ENCODE measurements at places on chromosomes 3 and 15.

DNA sequence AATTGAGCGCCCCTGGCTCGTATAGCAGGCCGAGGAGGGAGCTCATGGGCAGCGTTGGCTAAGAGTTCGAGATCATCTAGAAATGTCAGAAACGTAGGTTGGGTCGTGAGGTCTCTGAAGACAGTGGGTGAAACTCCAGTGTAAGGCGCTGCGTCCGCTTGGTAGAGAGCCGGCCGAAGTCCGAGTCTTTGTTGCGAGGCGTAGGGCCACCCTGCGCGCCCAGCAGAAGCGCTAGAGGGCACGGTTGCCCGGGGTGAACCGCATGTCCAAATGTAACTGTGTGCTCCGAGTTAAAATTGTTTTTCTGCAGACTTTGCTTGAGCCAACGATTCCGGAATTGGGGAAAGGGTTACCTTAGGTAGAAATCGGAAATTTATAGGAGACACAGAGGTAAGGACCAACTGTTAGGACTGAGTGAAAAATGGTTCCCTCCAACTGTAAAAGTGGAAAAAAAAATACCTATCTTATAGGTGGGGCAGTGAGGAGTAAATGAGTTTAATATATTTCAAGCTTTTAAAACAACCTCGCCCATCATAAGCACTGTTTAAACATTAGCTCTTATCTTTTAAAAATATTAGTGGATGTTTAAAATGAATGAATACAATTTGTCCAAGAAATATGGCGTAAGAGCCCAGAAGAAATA, 993 bp upstream of the SIAH2 start:
- H3K27me3 ChIP-seq: no peaks in the 10 kb centered on the region
- H3K36me3 ChIP-seq: no peaks in the 10 kb centered on the region
- peak overlapping the region; percentile 91 for H3K4me3 ChIP-seq
- peak overlapping the region; percentile 99 for H3K27ac ChIP-seq
- H3K4me1 ChIP-seq: peaks cover 4% of the 10 kb centered on the region
- DNase-seq: peak; percentile 66

GRCh38 chr3:72448858-72449257, 399.4 kb downstream of the SHQ1 start:
- H3K4me3 ChIP-seq: no peak overlapping the region
- H3K4me1 ChIP-seq: peaks cover 3% of the 10 kb centered on the region
- H3K27me3 ChIP-seq: no peaks in the 10 kb centered on the region

GRCh38 chr3:51657234-51657633, 13.8 kb upstream of the TEX264 start:
- no peak overlapping the region for H3K27ac ChIP-seq
- H3K4me1 ChIP-seq: no peaks in the 10 kb centered on the region
- DNase-seq: no peak
- no peak overlapping the region for H3K4me3 ChIP-seq
- no peaks in the 10 kb centered on the region for H3K36me3 ChIP-seq

GRCh38 chr15:59230531-59231055, 23.9 kb downstream of the LDHAL6B start:
- no peaks in the 10 kb centered on the region for H3K4me1 ChIP-seq
- H3K27ac ChIP-seq: peak overlapping the region; percentile 47
- H3K36me3 ChIP-seq: no peaks in the 10 kb centered on the region

- H3K4me3 ChIP-seq: no peak overlapping the region
- H3K27ac ChIP-seq: no peak overlapping the region
- no peaks in the 10 kb centered on the region for H3K36me3 ChIP-seq
- DNase-seq: no peak
- no peaks in the 10 kb centered on the region for H3K4me1 ChIP-seq
Observed at GRCh38 chr3:73036694-73037591, 24.5 kb upstream of the EBLN2 start.

GRCh38 chr3:47874913-47875312, 72.0 kb downstream of the DHX30 start:
- H3K4me3 ChIP-seq: no peak overlapping the region
- no peaks in the 10 kb centered on the region for H3K27me3 ChIP-seq
- H3K27ac ChIP-seq: no peak overlapping the region
- DNase-seq: no peak
- H3K36me3 ChIP-seq: no peaks in the 10 kb centered on the region

DNA sequence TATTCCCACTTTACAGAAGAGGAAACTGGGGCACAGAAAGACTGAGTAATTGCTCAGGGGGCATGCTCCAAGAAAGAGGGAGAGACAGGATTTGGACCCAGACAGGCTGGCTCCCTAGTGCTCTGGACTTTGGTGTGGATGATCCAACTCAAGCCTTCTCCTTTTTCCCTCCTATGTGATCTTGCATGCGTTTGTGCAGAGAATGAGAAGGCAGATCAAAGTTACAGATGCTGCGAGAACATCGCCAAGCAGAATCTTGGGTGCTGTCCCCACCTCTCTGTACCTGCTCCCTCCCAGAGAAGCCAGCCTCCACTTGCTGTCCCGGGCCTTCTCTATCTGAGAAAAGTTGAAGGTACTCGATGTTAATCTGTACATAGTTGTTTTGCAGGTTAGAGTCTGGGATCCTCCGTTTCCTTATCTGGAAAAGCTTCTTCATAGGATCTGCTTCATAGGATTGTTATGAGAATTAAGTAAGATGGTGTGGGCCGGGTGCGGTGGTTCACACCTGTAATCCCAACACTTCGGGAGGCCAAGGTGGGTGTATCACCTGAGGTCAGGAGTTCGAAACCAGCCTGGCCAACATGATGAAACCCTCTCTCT, 10.2 kb downstream of the GNB5 start:
- no peaks in the 10 kb centered on the region for H3K4me1 ChIP-seq
- peak overlapping the region; percentile 98 for H3K27ac ChIP-seq
- no peaks in the 10 kb centered on the region for H3K36me3 ChIP-seq
- no peak for DNase-seq

GRCh38 chr3:155805204-155805801, 775 bp downstream of the C3orf33 start:
- H3K4me3 ChIP-seq: peak overlapping the region; percentile 79
- no peaks in the 10 kb centered on the region for H3K27me3 ChIP-seq
- no peaks in the 10 kb centered on the region for H3K36me3 ChIP-seq

GRCh38 chr15:89379818-89380217, 45.2 kb upstream of the POLG start:
- H3K4me3 ChIP-seq: no peak overlapping the region
- DNase-seq: no peak
- H3K27ac ChIP-seq: no peak overlapping the region
- H3K4me1 ChIP-seq: peaks cover 8% of the 10 kb centered on the region
- peaks cover 53% of the 10 kb centered on the region for H3K27me3 ChIP-seq
- no peaks in the 10 kb centered on the region for H3K36me3 ChIP-seq

DNA sequence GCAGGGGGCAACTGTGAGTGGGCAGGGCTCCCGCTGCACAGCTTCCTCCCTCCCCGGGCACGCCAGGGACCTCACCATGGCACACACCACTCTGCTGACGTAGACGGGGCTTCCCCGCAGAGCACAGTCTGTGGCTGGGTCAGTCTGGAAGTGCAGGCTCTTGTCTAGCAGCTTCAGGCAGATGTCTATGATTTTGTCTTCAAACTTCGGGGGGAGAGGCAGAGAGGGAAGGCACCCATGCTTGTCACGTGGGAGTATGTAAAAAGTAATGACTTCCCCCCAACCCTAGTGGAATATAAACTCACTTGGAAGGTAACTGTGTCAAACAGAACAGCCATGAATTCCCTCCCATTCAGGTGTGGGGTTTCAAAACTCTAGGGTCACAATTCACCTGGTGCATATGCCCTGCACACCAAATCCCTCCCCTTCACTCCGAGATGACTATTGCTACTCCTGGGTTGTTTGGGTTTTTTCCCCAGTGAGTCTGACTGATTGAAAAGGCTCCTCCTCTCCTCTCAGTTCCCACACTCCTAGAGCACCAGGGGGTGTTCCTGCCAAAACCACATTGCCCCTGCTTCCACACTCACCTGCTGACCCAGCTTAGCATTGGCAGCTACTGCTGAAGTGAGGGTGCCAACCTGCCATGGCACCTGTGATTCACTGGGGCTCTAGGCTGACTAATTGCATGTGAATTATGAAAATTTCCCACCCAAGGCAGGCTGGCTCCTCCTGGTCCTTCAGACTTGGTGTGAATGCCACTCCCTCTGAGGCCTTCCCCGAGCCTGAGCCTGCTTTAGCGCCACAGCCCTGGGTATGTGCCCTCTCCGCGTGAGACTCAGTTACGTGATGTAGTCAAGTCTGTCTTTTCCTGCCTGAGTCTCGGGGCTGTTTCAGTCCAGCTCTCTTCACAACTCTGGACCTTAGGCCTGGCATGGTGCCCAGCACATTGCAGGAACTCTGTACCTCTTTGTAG, 13.0 kb downstream of the TGM5 start:
- no peak overlapping the region for H3K27ac ChIP-seq
- no peaks in the 10 kb centered on the region for H3K36me3 ChIP-seq
- no peaks in the 10 kb centered on the region for H3K4me1 ChIP-seq
- no peaks in the 10 kb centered on the region for H3K27me3 ChIP-seq
- no peak overlapping the region for H3K4me3 ChIP-seq

- H3K27me3 ChIP-seq: no peaks in the 10 kb centered on the region
- H3K4me1 ChIP-seq: no peaks in the 10 kb centered on the region
- H3K4me3 ChIP-seq: no peak overlapping the region
Observed at GRCh38 chr15:80840182-80841130, 61.3 kb downstream of the CEMIP start.

- H3K4me3 ChIP-seq: no peak overlapping the region
- no peaks in the 10 kb centered on the region for H3K4me1 ChIP-seq
- H3K27ac ChIP-seq: no peak overlapping the region
- H3K36me3 ChIP-seq: no peaks in the 10 kb centered on the region
- no peak for DNase-seq
- no peaks in the 10 kb centered on the region for H3K27me3 ChIP-seq
Observed at GRCh38 chr3:181302960-181303359, 313.4 kb upstream of the DNAJC19 start.

DNA sequence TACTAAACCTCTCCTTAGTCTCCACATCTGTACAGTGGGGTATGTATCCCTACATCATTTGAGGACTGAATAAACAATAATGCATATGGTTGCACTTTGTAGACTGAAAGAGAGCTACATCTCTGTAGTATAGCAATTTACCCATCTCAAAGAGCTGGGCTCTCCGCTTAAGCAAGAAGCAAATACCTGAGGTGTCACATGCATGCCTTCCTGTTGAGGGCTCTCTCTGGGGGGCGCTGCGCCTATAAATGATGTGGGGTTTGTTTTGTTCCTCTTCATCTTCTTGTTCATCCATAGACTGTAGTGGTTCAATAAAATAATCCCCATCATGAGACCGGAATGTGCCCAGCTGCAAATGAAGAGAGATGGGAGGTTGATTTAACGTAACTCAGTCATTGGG, 6.8 kb downstream of the ADAMTS9 start:
- no peak overlapping the region for H3K27ac ChIP-seq
- no peaks in the 10 kb centered on the region for H3K4me1 ChIP-seq
- H3K27me3 ChIP-seq: no peaks in the 10 kb centered on the region

DNA sequence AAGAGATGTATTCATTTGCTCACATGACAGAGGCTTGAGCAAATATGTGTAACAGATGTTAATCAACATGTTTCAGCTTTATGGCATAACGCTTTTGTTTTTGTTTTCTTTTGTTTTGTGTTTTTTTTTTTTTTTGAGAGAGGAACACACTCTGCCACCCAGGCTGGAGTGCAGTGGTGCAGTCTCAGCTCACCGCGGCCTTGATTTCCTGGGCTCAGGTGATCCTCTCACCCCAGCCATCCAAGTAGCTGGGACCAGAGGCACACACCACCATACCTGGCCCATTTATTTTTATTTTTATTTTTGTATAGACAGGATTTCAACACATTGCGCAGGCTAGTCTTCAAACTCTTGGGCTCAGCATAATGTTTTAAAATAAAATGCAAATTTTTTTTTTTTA, 1504.4 kb upstream of the CADM2 start:
- H3K4me1 ChIP-seq: no peaks in the 10 kb centered on the region
- H3K27ac ChIP-seq: no peak overlapping the region

- H3K4me3 ChIP-seq: no peak overlapping the region
- no peak overlapping the region for H3K27ac ChIP-seq
Observed at GRCh38 chr3:161915418-161915750, 418.8 kb downstream of the OTOL1 start.

DNA sequence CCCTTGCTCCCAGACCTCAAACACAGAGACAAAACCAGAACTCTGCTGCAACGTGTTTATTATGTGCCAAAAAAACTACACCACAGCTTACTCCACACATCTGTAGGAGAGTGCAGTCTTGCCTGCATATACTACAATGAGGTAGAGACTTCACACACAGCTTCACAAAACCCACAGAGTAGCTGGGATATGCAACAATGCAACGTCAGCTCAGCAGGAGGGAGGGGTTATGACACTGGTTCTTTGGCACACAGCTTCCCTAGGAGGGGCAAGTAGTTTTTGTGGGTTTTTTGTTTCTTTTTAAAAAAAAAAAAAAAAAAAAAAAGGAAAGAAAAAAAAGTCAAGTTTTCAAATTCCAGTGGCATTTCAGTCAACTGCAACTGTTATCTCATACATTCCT, 2.9 kb upstream of the RPS17 start:
- no peaks in the 10 kb centered on the region for H3K36me3 ChIP-seq
- H3K4me1 ChIP-seq: peaks cover 4% of the 10 kb centered on the region
- DNase-seq: no peak
- H3K27me3 ChIP-seq: no peaks in the 10 kb centered on the region

GRCh38 chr15:54462511-54462913, 484.3 kb downstream of the UNC13C start:
- no peak for DNase-seq
- H3K36me3 ChIP-seq: no peaks in the 10 kb centered on the region

- no peak overlapping the region for H3K4me3 ChIP-seq
- no peak for DNase-seq
- H3K27me3 ChIP-seq: no peaks in the 10 kb centered on the region
- no peak overlapping the region for H3K27ac ChIP-seq
- no peaks in the 10 kb centered on the region for H3K4me1 ChIP-seq
- no peaks in the 10 kb centered on the region for H3K36me3 ChIP-seq
Observed at GRCh38 chr3:6799264-6799915, 61.5 kb upstream of the GRM7 start.

GRCh38 chr3:64915778-64916177, 228.0 kb upstream of the ADAMTS9 start:
- H3K36me3 ChIP-seq: no peaks in the 10 kb centered on the region
- DNase-seq: peak; percentile 40
- H3K27me3 ChIP-seq: no peaks in the 10 kb centered on the region
- no peaks in the 10 kb centered on the region for H3K4me1 ChIP-seq
- H3K27ac ChIP-seq: no peak overlapping the region

DNA sequence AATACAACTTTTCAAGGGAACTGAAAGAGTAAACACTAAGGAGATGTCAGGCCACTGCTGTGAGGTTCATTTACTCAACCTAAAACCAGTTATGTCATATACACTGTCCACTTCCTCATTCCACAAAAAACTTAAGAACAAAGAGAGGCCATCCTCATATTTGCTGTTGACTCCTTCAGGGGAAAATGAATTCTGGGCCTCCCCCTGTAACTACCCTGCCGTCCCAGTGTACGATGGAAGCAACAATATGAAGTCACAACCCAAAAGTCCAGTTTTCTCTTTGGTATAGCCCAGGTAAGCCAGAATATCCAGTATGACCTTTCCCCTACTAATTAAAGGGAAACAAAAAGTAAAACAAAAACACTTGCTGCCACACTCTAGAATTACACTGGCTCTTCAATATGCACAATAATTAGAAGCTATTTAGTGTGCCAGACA, 16.2 kb downstream of the CEP152 start:
- no peaks in the 10 kb centered on the region for H3K27me3 ChIP-seq
- no peaks in the 10 kb centered on the region for H3K36me3 ChIP-seq
- no peaks in the 10 kb centered on the region for H3K4me1 ChIP-seq
- no peak for DNase-seq
- H3K4me3 ChIP-seq: no peak overlapping the region

Measured in uterus (tissue), 4 donors.